Activated CD8-positive, alpha-beta memory T cell treated with anti-CD3 and anti-CD28 coated beads for 4 hours (primary cell): ENCODE measurements at places on chromosomes 16 and 17.

DNA sequence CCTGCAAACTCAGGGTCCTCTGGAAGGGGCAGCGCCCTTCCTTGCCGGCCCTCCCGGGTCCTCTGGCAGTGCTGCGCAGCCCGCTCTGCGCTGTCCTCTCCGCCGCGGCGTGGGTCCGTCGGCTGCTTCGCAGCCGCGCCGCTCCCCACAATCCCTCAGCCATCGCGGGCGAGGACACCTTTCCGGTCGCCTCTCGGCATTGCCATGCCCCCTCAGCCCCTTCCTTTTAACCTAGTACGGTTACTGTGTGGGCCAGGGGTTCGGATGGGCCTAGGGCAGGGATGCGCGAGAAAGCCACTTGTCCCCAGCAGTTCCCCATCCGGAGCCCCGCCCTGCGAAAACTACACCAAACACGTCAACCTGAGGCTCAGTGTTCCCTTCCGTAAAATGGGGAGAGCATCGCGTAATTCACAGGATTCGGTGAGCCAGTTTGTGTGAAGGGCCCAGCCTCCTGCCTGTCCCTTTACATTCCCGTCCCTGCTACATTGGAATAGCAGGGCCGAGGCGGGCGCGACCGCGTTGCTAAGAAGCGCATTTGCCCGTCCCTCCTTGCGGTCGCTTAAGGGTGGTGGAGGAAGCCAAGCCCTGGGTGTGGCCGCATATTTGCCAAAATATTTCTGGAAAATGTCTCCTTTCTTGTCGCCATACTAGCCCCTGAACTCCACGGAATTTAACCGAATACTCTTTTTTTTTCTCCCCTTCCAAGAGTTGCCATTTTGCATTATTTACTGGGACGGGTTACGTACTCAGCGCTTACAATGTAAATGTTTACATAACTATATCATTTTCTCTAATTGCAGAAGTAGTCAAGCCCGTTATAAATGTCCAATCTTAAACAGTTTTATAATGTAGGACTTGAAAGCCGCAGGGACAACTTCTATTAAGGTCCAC, 13.2 kb downstream of the COPZ2 start:
- no peak for DNase-seq

- DNase-seq: no peak
Observed at GRCh38 chr16:77949445-77949844, 72.9 kb upstream of the CLEC3A start.

GRCh38 chr17:2397247-2398171, 3.4 kb downstream of the MNT start:
- no peak for DNase-seq

DNA sequence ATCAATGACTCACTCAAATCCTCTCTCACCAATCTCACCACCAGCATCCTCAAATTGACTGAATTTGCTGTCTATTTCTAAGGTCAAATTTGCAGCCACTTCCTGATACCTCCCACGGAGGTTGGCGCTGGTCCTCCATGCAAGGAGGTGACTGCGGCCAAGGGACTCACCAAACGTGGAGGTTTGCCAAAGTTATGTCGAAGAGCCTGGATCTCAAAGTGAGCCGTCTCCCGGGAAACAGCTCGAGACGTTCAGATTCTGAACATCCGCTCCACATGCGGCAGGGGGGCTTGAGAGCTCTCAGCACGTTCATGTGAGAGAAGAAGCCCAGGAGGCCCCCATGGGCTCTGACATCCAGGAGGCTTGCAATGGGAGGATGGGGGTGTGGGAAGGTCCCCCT, 22.6 kb downstream of the LGALS3BP start:
- no peak for DNase-seq

DNA sequence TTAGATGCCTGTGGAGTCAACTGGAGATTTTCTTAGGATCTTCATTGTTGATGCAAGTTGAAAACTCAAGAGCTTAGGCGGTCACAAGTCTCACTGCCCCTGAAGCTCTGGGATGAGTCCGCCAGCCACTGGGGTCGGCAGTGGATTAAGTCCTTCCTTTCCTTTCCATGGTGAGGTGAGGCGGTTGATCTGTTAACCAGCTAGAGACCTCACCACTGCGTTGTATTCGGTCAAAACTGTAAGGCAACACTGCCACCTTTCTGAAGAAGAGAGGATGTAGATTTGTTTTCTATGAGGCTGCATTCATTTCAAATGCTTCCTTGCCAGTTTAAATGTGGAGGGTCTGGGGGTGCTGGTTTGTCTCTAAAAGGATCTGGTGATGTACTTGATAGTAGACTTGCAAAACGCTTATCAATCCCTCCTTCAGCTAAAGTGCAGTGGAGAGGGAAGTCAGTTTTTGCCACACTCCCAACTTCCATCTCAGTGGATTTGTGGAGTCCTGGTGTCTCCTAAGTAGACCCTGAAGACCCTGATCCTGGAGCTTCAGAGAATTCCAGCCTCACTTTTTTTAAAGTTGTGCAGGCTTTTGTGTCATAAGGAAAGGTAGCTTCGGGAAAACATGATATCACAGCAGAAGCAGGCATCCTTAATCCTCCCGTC, 1.7 kb downstream of the MYOCD start:
- DNase-seq: no peak

- no peak for DNase-seq
Observed at GRCh38 chr16:67395105-67395457, 1.8 kb upstream of the TPPP3 start.

GRCh38 chr16:22864375-22864774, 50.4 kb downstream of the HS3ST2 start:
- DNase-seq: no peak
